ENCODE measurements at places on chromosomes 4 and X. TPM values are rescaled to one million over a fixed set of nuclear protein-coding genes. Genes with fewer than 3 reads are reported as not detected.

RPL9 gene
- 2,428 TPM for total RNA-seq

RWDD4 gene
- total RNA-seq, result 20.8 TPM

- no peaks in the 10 kb centered on the region for H3K36me3 ChIP-seq
- no peak overlapping the region for H3K4me3 ChIP-seq
- H3K27ac ChIP-seq, result no peak overlapping the region
- H3K27me3 ChIP-seq, result no peaks in the 10 kb centered on the region
- DNase-seq, result no peak
Measured at GRCh38 chr4:34417160-34417559, 1827.2 kb downstream of the ARAP2 start.

- peaks cover 4% of the 10 kb centered on the region for H3K4me1 ChIP-seq
- H3K27ac ChIP-seq, result no peak overlapping the region
- H3K4me3 ChIP-seq, result no peak overlapping the region
- no peaks in the 10 kb centered on the region for H3K27me3 ChIP-seq
Measured at GRCh38 chrX:153375571-153375970, 25.6 kb downstream of the PNMA6E start.

- no peaks in the 10 kb centered on the region for H3K4me1 ChIP-seq
- no peak overlapping the region for H3K4me3 ChIP-seq
- no peaks in the 10 kb centered on the region for H3K36me3 ChIP-seq
- no peak for DNase-seq
- no peaks in the 10 kb centered on the region for H3K27me3 ChIP-seq
Measured at GRCh38 chr4:134531013-134531412, 329.4 kb upstream of the PABPC4L start.

DNA sequence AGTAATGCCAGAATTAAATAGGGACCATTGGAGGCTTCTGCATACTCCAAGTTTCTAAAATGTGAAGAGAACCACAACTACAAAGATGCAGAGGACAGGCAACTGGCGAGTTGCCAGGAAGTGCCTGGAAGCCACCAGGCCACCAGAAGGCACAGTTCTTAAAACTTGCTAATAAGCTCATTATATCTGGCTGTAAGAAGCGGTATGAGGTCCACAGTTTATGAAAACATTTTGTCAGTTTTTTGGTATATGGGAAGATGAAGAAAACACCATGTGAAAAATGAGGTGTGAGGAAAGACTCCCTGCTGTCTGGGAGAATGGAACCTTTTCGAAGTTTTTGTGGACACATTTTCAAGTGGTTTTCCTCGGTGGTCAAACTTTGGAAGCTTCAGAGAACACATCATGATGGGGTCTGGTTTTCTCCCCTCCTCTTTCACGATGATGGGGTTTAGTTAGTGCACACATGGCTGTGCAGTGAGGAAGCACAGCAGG is 202.7 kb downstream of the NR3C2 start:
- no peaks in the 10 kb centered on the region for H3K27me3 ChIP-seq
- DNase-seq, result peak; percentile 6
- no peak overlapping the region for H3K4me3 ChIP-seq
- no peak overlapping the region for H3K27ac ChIP-seq
- H3K36me3 ChIP-seq, result peaks cover 2% of the 10 kb centered on the region

DNA sequence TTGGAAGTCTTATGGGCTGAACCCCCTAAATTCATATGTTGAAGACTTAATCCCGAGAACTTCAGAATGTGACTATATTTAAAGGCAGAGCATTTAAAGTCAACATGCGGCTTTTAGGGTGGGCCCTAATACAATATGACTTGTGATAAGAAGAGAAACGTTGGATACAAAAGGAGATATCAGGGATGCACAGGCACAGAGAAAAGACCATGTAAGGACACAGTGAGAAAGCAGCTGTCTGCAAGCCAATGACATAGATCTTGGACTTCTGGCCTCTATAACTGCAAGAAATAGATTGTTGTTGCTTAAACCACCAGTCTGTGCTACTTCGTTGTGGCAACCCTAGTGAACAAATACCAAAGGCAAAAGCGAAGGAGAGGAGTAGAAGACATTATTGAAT is 42.2 kb downstream of the GABRG1 start:
- H3K4me3 ChIP-seq, result no peak overlapping the region
- H3K27me3 ChIP-seq, result no peaks in the 10 kb centered on the region
- no peak overlapping the region for H3K27ac ChIP-seq
- H3K36me3 ChIP-seq, result no peaks in the 10 kb centered on the region
